Left forelimb (tissue), 1 donor: ENCODE measurements at places on chromosomes 13 and 19.

DNA sequence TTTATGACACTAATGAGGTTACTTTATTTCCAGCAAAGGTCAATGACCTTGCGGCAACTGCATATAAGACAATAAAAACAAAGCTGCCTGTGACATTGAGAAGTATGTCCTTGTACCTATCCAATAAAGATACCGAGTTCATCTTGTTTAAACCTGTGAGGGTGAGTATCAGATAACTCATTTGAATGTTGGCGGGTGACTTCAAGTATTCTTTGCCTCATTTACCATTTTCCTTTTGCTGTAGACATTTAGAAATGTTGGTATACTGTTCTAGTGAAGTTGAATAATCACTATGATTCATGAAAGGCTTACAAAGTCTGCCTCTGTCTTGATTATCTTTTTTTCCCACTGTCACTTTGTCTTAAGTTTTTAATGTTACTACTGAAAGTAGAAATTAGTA lies 65.0 kb downstream of the COG3 start:
- DNase-seq, result no peak

GRCh38 chr13:74388626-74389025 lies 254.4 kb upstream of the KLF12 start:
- no peak for DNase-seq

GRCh38 chr13:85567909-85568308 lies 231.3 kb downstream of the SLITRK6 start:
- no peak for DNase-seq

- no peak for DNase-seq
These were observed 8.1 kb downstream of the SELENOW start for GRCh38 chr19:47786566-47786965.

DNA sequence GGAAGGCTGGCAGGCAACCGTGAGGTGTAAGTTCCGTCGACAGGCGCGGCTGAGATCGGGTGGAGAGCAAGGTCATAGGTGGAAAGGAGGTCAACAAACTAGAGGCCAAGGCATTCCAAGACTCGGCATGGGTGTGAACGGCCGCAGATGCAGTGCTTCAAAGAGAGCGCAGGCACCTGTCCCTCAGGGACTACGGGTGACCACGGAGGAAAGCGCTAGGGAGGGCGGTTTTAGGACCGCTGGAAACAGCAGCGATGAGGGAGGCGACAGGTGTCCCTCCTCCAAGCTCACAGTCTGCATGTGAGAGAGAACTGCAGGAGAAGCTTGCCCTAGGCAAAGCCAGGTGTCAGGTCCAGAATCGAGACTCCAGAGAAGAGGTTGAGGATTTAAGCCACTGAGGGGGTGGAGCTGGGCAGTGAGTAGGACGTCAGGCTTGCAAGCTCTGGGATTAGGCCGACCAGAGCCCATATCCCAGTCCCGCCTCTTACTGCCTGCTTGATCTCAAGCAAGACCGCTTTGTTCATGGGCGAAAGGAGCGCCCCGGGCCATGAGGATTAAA lies 1.6 kb upstream of the MLNR start:
- DNase-seq, result no peak

- DNase-seq, result no peak
These were observed 4.3 kb downstream of the FAAP24 start for GRCh38 chr19:32976223-32976805.

DNA sequence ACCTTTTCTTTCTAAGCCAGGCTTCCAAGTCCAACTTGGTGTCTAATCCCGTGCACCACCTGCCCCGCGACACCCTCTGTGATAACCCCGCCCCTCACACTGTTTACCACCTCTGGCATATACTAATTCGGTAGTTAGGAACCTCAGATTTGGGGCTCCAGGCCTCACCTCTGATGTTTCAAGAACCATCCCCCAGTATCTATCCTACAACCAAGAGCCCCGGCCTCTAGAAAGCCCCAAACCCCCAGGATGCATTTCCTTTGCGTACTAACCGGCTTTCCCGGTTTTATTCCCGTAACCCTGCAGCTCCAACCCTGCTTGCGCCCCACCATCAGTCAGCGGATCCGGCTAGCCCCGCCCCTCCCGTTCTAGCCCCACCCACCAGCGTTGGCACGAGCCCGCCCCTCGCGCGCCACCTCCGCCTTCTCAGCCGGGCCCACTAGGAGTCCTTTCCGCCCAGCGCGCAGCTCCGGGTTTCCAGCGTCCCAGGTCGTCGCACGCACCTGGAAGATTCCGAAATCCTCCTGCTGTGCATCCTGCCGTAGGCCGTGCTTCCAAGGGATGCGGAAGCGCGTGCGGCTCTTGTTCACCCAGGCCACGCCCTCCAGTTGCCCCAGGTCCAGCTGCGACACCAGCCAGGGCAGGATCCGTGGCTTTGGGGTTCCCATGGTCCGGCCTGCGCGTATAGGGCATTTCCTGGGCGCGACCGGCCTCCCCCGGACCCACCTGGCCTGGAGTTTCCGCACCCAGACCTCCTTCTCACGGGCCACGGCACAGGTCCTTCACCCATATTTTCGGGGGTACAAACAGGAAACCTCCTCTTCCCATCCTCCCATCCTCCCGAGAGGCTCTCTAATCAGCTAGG lies 1.3 kb downstream of the IRF3 start:
- DNase-seq, result peak; percentile 87

GRCh38 chr13:34826432-34826831 lies 115.6 kb upstream of the NBEA start:
- no peak for DNase-seq

GRCh38 chr13:48738311-48738710 lies 84.6 kb downstream of the CYSLTR2 start:
- no peak for DNase-seq

- no peak for DNase-seq
These were observed 8.0 kb downstream of the CCDC194 start for GRCh38 chr19:17385878-17386611.

DNA sequence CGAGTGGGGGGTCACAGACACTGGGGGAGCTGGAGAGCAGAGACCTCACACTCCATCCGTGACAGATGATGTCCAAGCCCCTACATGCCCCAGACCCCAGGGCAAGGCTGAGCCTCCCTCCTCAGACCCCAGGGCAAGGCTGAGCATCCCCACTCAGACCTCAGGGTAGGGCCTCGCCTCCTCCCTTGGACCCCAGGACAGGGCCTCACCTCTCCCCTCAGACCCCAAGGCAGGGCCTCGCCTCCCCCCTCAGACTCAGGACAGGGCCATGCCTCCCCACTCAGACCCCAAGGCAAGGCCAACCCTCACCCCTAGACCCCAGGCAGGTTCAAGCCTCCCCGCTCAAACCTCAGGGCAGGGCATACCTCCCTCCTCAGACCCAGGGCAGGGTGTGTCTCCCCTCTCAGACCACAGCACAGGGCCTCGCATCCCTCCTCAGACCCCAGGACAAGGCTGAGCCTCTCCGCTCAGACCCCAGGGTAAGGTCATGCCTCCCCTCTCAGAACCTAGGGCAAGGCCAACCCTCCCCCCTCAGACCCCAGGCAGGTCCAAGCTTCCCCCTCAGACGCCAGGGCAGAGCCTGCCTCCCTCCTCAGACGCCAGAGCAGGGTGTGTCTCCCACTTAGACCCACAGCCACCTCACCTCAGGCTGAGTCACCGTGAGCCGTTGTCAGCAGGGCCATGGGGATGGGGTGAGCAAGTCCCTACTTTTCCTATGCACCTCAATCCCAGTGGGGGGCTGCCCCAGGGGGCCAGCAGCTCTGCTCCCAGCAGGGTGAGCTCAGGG lies 1.7 kb upstream of the S1PR4 start:
- no peak for DNase-seq

DNA sequence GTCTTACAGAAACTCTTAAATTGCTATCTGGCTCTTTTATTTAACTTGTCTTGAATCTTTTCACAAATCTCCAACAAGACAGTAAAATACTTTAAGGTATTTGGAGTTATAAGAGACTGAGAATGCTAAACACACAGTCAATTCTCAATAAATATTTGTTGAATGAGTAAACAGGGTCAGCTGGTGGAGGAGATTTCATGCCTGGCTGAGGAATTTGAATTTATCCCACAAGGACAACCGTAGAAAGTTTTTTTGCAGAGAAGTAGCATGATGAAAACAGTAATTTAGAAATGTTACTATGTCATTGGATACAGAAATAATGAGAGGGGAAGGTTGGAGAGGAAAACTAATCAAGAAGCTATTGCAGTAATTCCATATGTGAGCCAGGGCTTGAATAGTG lies 1223.7 kb downstream of the PCDH17 start:
- no peak for DNase-seq

- DNase-seq, result no peak
These were observed 6.7 kb downstream of the ATP1A3 start for GRCh38 chr19:41987141-41987860.

DNA sequence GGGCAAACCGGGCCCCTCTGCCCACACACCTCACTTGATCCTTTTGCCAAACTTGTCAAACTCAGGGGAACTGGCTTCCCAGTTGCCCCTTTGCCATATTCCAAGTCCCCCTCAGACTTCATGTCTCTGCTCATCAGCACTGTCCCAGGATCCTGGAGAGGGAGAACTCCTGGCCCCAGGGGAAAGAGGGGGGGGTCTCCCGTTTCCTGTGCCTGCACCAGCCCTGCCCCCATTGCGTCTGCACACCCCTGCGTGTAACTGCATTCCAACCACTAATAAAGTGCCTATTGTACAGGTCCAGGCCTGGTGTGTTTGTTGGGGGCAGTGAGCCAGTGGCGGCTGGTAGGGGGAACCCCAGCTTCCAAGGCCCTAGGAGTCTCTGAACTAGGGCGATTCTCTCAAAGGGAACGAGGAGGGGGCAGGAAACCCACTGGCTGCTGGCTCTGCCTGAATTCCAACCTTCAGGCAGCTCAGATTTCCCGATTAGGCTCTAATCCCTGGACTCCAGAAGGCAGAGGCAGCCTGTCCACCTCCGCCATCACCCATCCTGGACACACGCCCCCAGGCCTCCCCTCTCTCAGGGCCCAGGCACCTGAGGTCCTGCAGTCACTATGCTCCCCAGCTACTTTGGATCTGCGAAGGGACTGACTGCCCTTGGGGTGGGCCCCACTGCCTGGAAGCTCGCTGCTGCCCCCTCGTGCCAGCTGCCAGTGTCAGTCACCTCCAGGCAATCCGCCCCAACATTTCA lies 9.7 kb upstream of the ILF3 start:
- DNase-seq, result peak; percentile 90
